Mesothelial cell of epicardium (in vitro differentiated cells): ENCODE measurements at places on chromosomes 1 and 21.

GRCh38 chr1:214039394-214040018 lies 51.7 kb downstream of the PROX1 start:
- peaks cover 12% of the 10 kb centered on the region for H3K4me1 ChIP-seq
- DNase-seq = no peak
- peak overlapping the region; percentile 8 for H3K27ac ChIP-seq
- H3K4me3 ChIP-seq = no peak overlapping the region
- no peaks in the 10 kb centered on the region for H3K36me3 ChIP-seq
- no peaks in the 10 kb centered on the region for H3K27me3 ChIP-seq

DNA sequence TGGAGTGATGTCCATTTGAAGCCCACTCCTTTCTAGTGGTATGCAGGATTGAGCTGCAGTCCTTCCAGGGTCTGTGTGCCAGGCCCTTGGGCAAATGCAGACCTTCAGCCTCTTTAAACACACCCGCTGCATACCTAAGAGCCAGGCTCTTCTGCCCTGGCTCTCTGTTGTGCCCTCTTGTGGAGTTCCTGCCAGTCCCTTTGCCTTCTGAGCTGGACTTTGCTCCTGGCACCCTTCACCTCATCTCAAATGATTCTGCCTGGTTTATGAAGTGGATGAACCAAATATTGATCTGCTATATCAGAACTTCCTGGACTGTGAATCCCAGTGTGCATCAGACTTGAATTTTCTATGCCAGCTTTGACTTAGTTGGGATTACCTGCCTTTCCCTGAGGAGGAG lies 158.8 kb downstream of the URB2 start:
- H3K4me3 ChIP-seq = no peak overlapping the region
- peaks cover 45% of the 10 kb centered on the region for H3K27me3 ChIP-seq
- no peaks in the 10 kb centered on the region for H3K4me1 ChIP-seq
- DNase-seq = no peak
- no peaks in the 10 kb centered on the region for H3K36me3 ChIP-seq

DNA sequence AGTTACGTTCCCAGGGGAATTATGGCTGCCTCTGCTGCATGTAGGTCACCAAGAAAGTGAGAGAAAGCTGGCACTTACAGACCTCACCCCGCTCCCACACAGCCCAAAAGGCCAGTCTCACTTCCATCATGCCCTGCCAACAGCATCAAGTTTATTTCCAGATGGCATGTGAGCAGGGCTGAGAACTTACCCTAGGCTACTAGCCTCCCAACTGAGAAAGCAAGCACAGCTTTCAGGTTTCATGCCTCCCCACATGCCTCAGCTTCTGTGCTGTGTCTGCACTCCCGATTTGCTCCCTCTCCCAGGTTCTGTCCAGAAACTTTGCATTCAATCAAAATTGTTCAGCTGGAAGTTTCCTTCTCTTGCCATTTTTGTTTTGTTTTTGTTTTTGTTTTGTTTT lies 59.1 kb upstream of the CRB1 start:
- H3K27me3 ChIP-seq = no peaks in the 10 kb centered on the region
- H3K27ac ChIP-seq = no peak overlapping the region
- no peak for DNase-seq
- H3K4me1 ChIP-seq = no peaks in the 10 kb centered on the region
- no peak overlapping the region for H3K4me3 ChIP-seq

- no peak overlapping the region for H3K27ac ChIP-seq
- peaks cover 3% of the 10 kb centered on the region for H3K36me3 ChIP-seq
- no peak overlapping the region for H3K4me3 ChIP-seq
- no peaks in the 10 kb centered on the region for H3K27me3 ChIP-seq
Measured at GRCh38 chr1:119636491-119637089, 11.5 kb downstream of the ZNF697 start.

- H3K36me3 ChIP-seq = no peaks in the 10 kb centered on the region
- DNase-seq = no peak
- peaks cover 29% of the 10 kb centered on the region for H3K4me1 ChIP-seq
- H3K27ac ChIP-seq = no peak overlapping the region
Measured at GRCh38 chr1:162165528-162165927, 96.0 kb downstream of the NOS1AP start.

GRCh38 chr1:195584870-195585624 lies 1023.2 kb downstream of the KCNT2 start:
- H3K4me3 ChIP-seq = no peak overlapping the region
- no peak for DNase-seq
- peaks cover 2% of the 10 kb centered on the region for H3K36me3 ChIP-seq
- peaks cover 3% of the 10 kb centered on the region for H3K4me1 ChIP-seq
- H3K27me3 ChIP-seq = no peaks in the 10 kb centered on the region

GRCh38 chr1:234629026-234629425 lies 19.0 kb upstream of the IRF2BP2 start:
- H3K27ac ChIP-seq = no peak overlapping the region
- no peaks in the 10 kb centered on the region for H3K27me3 ChIP-seq
- no peak overlapping the region for H3K4me3 ChIP-seq
- no peak for DNase-seq

DNA sequence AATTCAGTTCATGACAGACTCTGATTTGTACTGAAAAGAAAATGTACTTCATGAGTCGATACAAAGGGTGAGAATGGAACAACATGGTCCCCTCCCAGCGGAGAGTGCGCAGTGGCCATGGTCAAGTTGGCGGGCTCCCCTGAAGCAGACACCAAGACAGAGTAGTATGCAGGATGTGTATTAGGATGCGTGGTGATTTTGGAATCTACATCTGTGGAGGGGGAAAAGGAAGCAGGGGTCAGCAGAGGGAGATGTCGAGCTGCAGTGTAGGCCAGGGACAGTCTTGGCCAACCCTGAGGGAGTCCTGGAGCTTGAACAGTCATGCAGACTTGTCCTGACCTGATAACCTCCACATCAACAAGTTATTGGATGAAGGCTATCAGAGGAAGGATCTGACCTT lies 481.0 kb downstream of the OMA1 start:
- no peak overlapping the region for H3K27ac ChIP-seq
- H3K36me3 ChIP-seq = no peaks in the 10 kb centered on the region
- no peaks in the 10 kb centered on the region for H3K4me1 ChIP-seq
- no peak for DNase-seq
- H3K4me3 ChIP-seq = no peak overlapping the region

DNA sequence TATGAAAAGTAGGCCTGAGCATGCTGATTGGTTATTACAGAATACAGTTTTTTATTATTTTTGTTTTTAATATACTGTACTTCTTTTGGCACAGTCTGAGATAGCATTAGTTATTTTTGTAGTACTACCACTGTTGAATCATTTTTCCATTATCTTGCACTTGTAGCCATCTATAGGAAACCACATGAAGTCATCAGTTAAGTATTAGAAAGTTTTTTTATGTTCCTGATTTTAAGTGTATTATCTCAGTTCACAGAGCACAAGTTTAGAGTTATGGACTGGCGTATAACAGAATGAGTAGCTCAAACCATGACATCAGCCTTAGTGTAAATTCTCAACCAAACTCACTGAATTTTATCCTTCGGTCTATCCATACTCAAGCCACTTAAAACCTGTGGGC lies 22.8 kb downstream of the DHX9 start:
- H3K27ac ChIP-seq = no peak overlapping the region
- no peaks in the 10 kb centered on the region for H3K27me3 ChIP-seq
- DNase-seq = no peak
- H3K36me3 ChIP-seq = peaks cover 69% of the 10 kb centered on the region
- no peak overlapping the region for H3K4me3 ChIP-seq

DNA sequence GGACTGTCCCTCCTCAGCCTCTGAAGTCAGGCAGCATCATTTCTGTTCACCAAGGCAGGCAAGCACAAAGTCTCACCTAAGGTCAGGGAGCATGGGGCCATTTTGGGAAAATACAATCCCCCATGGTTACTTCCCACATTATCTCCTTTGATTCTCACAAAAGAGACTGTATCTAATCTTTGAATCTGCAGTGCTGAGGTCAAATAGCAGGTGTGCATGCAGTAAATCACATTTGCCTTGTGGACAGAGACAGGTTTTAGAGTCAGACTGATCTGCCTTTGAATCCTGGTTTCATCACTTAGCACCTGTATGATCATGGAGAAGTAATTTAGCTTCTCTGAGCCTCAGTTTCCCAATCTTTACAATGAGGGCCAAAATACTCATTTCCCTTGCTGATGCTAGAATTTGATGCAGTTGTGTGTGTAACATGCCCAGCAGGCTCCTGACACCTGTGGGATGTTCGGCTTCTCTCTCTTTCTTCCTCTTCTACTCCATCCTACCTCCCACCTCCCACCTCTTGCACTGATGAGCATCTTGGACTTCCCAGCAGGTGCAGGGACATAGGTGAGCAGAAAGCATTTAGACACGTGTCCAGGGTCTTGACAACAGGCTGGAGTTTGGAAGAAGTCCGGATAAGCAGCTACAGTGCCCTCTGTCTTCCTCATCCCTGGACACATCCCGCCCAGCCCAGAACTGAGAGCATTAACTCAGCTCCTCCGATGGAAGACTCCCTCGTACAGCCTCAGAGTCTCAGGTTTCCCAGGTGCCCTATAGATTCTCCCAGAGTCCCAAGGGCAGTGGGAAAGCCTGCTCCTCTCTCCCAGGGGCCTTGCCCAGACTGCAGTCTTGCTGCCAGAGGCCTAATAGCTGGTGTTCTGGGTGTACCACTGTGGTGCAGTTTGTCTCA lies 18.9 kb downstream of the NENF start:
- H3K36me3 ChIP-seq = no peaks in the 10 kb centered on the region
- no peaks in the 10 kb centered on the region for H3K27me3 ChIP-seq
- no peak overlapping the region for H3K27ac ChIP-seq
- DNase-seq = no peak

DNA sequence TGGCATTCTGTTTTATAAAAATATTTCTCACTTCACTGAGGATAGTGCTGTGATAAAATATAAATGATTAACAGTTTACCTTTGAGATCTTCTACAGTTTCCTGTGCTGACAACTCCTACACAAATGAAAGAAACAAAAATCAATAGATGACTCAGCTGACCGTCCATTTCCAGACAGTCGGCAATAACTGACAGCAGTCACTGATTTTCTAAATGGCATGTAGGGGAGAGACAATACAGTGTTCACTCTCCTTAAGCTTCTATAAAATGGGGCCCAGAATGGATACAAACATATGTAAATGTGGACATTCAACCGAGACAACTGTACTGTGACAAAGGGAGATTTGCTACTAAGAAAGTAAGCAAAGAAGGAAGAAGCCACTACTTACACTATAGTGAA lies 34.3 kb downstream of the PCNX2 start:
- H3K36me3 ChIP-seq = peaks cover 31% of the 10 kb centered on the region
- no peak overlapping the region for H3K4me3 ChIP-seq
- DNase-seq = no peak
- peaks cover 2% of the 10 kb centered on the region for H3K4me1 ChIP-seq

- H3K27ac ChIP-seq = no peak overlapping the region
- H3K4me1 ChIP-seq = peaks cover 5% of the 10 kb centered on the region
- no peaks in the 10 kb centered on the region for H3K36me3 ChIP-seq
- no peak for DNase-seq
- peaks cover 46% of the 10 kb centered on the region for H3K27me3 ChIP-seq
Measured at GRCh38 chr1:166956057-166956850, 19.1 kb downstream of the ILDR2 start.
